ENCODE measurements at places on chromosomes 5 and 9. TPM values are rescaled to one million over a fixed set of nuclear protein-coding genes. Genes with fewer than 3 reads are reported as not detected.

The CARD9 gene
- total RNA-seq = 0.36 TPM

The THOC3 gene
- 64.7 TPM for total RNA-seq

The OMD gene
- total RNA-seq = not detected

The FUT7 gene
- not detected for total RNA-seq

The TRMO gene
- total RNA-seq = 19.9 TPM

The MYORG gene
- 0.56 TPM for total RNA-seq

The DPYSL3 gene
- total RNA-seq = 50.2 TPM

The NRARP gene
- total RNA-seq = not detected

The ANKRD18B gene
- 13.4 TPM for total RNA-seq

The KCNV2 gene
- not detected for total RNA-seq

The SHROOM1 gene
- total RNA-seq = 1.4 TPM

The FOXD4L3 gene
- not detected for total RNA-seq

The MYOZ3 gene
- under 0.01 TPM for total RNA-seq

The ARL14EPL gene
- not detected for total RNA-seq

The ERCC8 gene
- total RNA-seq = 36.7 TPM

The GRHPR gene
- total RNA-seq = 191 TPM

The FASTKD3 gene
- total RNA-seq = 12.7 TPM

The TMEM174 gene
- not detected for total RNA-seq

The SLC46A2 gene
- total RNA-seq = not detected

The IL9 gene
- not detected for total RNA-seq

The OR2K2 gene
- total RNA-seq = not detected

The AIF1L gene
- 0.18 TPM for total RNA-seq

The GZMA gene
- total RNA-seq = not detected

The FST gene
- total RNA-seq = 141 TPM

The PCDHB5 gene
- 0.28 TPM for total RNA-seq

The BARHL1 gene
- not detected for total RNA-seq

Measured in IMR-90 (cell line).